Lung microvascular endothelial cell (primary cell): ENCODE measurements at places on chromosomes 7 and 10.
A peak's percentile ranks its signal among the peaks of the same experiment; 100 is the strongest.

GRCh38 chr7:27704422-27705199, 35.4 kb upstream of the TAX1BP1 start:
- DNase-seq, result peak; percentile 5

- DNase-seq, result no peak
These were observed 87.9 kb downstream of the CDK6 start for GRCh38 chr7:92748495-92748894.

DNA sequence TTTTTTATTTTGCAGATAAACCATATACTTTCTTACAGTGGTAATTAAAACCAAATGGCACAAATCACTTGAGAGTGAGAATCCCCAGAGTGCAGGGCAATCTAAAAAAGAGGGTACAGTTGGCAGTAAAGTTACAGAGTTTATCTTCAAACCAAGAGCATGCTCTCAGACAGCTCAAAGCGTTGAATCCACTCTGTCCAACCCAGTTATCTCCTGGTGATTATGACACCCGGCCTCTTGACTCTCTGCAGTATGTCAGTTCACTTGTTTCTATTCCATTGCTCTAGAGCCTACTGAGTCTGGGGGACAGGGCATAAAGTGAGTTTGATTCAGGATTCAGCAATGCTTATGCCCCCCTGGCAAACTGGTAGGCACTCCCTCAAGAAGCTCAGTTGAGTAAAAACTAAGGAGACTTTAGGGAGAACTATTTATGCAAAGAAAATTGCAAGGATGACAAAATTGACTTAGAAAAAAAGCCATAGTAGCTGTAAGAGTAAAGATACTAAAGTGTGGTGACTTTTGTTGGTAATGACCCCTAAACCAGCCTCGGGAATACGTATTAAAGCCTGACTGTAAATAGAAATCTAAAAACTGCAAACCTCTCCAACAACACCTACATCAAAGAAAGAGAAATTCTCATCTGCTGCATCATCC, 55.5 kb downstream of the COL1A2 start:
- DNase-seq, result no peak

DNA sequence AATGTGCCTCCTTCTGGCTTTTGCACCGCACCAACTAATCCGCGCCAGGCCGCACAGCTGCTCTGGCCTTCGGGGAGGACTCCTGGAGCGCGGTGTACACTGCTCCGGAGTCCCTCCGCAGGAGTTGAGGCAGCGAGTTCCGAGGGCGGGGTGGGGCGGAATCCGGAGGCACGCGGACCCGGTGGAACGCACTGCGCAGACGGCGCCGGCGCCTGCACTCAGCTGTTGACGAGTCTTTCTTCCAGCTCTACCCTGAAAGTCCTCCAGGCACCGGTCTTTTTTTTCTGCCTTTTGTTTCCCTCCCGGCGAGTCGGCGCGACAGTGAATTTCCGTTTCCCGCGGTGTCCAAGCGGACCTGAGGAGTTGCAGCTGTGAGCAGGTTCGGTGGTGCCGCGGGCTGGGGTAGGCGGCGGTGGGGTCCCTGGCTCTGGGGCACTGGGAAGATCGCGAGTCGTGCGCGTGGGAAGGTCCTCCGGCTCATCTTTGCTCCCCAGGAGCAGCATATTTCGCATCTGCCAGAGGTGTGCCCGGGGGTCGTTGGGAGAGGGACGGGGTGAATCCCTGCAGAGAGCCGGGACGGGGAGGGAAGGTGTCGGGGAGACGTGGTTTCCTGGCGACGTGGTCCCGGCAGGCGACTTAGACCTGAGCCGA, 44.1 kb downstream of the SFTPD start:
- DNase-seq, result peak; percentile 81

DNA sequence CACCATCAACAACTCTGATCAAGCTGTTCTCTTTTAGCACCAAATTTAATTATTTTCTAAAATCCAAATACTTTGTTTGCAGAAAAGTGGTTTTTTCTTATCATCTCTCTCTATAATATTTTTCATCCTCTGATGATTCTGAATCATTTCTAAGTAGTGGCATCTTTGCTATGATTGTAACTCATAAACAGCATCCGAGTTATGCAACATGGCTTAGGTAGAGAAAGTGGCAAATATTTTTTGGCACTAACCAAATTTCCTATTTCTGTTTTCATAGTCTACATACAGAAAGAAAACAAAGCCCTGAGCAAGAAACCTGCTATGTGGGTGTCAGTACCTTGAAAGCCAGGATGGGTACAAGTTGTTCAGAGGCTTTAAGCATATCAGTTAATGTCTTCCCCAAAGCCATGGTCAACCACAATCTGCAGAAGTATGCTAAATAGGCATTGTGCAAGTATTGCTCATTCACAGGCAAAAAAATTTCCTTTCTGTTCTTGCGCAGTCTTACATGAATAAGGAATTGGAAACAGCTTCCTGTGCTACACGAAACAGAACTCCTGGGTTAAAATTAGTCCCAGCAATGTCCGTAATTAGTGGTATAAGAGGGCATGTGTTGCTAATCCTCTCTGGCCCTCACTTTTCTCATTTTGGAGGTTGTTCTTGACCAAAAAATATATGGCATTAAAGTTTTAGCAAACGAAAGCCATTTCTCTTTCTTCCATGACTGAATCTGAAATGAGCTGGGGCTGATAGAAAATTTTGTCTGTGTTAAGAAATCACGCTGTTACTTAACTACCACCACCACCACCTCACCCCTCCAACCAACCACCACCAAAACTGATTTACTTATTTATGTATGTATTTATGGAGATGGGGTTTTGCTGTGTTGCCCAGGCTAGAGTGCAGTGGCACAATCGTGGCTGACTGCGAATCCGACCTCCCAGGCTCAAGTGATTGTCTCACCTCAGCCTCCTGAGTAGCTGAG, 325.6 kb upstream of the MAGI2 start:
- no peak for DNase-seq

GRCh38 chr10:18557960-18558359, 93.4 kb downstream of the NSUN6 start:
- DNase-seq, result no peak

DNA sequence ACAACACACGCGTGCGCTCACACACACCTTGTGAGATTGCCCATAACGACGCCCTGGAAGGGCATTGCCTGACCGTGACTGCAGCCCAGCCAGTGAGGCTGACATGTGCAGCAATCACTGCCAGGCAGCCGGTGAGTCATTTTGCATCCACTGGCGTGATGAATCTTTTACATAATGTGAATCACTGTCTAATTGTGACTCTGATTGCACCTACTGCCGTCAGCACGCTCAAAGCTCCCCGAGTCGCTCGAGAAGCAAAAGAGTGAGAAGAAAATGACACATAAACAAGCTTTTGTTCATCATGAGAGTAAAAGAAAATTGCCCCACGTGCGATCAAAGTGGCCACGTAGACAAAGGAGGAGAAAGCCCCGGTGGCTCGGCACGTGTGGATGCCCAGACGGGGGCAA, 117.4 kb upstream of the PFKP start:
- peak; percentile 46 for DNase-seq

DNA sequence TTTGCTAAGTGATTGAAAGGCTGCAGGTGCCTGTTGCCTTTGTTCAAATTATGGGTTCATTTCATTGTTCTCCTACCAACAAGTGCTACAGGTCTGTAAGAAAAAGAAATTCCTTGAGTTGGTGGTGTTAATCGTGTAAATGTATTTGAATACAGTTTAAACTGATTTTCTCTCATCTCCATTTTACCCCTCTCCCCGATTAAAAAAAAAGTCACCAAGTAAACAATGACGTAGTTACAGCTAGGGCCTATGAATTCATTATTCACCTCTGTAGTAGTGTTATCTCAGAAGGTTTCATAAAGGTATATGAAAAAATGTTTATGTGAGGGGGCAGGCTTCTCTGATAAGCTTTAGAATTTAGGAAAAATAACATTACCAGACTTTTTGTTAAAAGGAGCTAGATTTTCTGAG, 1.1 kb downstream of the REEP3 start:
- DNase-seq, result peak; percentile 49

GRCh38 chr10:121133901-121134300, 282.7 kb downstream of the WDR11 start:
- no peak for DNase-seq

- peak; percentile 79 for DNase-seq
These were observed 52.3 kb upstream of the ENO4 start for GRCh38 chr10:116796910-116797513.

DNA sequence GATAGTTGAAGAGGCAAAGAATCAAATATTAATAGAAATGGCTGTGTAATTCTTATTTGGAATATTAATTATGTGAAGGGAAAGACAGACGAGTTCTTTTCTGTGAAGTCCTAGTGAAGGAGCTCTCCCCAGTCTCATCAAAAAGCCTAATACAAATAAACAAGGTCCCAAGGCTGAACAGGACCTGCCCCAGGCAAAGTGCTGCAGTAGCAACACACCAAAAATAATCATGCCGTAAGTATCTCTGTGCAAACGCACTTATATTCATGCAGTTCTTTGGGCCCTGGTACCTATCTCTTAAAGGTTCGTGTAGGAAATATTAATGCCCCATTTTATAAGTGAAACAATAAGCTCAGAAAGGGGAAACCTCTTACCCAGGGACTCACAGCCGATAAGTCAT, 12.2 kb upstream of the CHST15 start:
- DNase-seq, result peak; percentile 19

DNA sequence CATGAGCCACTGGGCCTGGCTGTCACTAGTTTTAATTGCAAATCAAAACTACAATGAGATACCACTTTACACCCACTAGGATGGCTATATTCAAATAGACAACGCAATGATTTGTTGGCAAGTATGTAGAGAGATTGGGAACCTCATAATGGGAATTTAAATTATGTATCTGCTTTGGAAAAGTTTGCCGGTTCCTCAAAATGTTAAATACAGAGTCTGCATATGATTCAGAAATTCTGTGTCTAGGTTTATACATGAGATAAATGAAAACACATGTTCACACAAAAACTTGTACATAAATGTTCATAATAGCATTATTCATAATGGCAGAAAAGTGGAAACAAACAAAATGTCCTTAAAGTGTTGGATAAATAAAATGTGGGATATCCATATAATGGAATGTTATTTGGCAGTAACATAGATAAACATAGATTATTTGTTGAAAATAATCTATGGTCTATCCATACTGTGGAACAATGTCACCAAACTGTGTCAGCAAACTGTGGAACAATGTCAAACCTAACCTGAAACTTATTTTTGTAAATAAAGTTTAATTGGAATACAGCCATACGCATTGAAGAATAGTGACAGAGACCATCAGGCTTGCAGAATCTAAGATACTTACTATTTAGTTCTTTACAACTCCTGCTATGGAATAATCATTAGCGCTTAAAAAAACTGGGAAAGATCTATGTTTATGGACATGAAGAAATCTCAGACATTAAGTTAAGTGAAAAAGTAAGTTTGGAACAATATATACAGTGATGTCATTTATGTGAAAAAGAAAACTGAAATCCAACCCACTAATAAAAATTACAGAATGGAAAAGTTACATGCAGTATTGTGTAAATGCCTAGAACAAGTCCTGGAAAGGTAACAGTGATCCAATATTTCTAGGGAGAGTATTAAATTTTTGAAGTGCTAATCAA, 70.9 kb downstream of the CCDC7 start:
- no peak for DNase-seq

DNA sequence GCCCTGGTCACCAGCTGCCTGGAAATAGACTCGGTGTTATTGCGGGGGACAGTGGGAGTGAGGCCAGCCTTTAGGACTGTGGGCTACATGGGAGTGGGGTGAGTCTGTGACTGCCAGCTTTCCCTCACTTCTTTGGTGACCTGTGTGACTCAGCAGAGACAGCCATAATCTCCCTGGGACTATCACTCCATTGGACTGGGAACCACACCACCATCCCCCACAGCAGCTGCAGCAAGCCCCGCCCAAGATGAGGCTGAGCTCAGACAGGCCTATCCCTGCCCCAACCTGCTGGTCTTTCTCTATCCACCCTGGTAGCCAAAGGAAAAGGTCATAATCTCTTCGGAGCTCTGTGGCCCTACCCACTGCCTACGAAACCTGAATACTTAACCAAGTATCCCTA, 263.2 kb downstream of the FZD1 start:
- no peak for DNase-seq

DNA sequence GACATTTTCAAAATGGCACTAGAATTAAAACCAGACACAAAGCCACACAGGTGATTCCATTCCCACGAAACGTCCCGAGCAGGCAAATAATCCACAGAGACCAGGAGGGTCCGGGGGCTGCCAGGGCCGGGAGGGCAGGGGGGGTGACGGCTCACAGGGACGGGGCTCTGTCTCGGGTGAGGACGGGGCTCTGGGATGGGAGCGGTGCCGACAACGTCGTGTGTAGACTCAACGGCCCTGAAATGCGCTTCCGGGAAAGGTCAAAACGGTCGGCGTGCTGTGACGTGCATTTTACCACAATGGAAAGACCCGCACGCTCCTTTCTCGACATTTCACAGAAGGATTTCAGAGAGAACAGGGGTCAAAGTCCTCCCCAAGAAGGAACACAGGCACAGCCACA, 63.3 kb upstream of the PDGFA start:
- no peak for DNase-seq

DNA sequence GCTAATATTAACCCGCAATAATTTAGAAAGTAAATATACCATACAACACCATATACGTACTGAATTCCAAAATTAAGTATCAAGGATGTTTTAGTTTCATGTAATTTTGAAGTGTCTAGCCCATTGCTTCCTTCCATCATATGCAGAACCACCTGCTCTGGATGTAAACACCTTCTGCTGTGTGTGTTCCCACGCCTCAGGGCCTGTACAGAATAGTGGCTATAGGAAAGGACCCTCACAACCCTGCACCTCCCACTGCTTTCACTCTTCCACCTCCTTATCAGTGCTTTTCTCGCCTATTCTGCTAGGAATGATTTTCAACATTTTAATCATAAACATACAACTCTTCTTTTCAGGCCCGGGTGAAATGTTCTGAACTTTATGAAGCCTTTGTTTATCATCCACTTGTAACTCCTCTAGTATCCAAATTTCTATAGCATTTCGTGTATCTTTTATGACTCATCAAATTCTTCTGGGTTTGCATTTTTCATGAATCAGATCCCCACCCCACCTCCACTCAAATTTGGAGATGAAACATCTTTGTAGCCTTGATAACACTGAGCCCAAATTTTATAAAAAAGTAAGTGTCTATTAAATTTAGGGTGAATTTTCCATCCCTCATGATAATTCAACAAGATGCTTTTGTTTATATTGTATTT, 1106.8 kb upstream of the C7orf33 start:
- no peak for DNase-seq

- DNase-seq, result no peak
These were observed 273.7 kb upstream of the CHRM2 start for GRCh38 chr7:136594739-136595144.
